ENCODE measurements at places on chromosomes 7 and 10.

DNA sequence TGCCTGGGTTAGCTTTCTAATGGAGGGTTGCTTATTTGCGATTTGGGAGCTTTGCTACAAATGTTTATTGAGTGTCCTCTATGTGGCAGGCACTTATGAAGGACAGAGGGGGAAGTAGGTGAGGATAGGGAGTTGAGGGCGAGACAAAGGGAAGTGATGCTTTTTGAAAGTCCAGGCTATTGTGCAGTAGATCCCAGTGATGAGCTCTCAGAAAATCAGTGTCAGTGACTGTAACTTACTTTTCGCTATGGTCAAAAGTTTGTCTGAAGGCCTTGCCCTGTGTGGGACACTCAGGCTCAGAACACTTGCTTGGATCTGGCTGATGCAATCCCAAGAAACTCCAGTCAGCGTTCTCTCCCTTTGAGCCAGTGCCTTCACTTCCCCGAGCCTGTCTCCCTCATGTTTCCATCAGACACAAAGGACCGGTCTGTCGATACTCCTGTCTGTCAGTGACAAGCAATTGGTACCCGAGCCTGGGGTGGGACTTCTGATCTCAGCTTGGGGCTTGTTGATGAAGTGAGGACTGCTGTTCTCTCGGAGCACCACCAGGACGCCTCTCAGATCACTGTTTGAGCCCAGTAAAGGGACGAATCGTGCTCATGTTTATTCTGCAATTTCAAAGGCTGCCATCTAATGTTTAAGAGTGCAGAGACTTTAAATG, 63.1 kb upstream of the SORCS3 start:
- no peak for DNase-seq

DNA sequence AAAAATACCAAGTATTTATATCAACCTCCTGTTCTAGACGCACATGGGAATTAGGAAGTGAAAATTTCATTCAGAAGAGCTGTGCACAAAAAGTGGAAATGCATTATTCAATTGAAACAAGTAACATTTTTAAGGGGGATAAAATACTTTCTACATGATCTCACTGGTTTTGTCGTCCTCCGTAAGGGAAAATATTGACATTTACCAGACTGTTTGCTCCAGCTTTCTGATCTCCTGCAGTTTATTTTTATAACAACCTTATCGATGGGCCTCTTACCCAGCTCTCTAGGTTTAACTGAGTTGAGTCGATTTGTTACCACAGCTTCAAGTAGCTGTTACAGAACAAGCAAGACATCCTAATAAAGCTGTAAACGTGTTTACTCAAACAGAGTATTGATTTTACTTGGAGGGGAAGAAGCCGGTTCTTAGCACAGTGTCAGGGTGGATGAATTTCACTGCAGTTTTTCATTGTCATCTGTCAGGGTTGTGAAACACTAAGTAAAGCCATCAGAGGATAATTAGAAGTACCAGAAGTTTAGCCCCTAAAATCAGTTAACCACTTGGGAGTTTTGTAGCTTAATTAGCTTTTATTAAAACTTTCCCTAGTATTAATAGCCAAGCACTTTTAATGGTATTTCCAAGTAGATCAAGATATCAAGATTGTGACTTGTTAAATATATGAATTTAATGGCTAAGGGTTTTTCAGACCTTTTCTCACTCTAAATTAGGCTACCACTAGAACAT, 142.6 kb upstream of the KAT6B start:
- no peak for DNase-seq

DNA sequence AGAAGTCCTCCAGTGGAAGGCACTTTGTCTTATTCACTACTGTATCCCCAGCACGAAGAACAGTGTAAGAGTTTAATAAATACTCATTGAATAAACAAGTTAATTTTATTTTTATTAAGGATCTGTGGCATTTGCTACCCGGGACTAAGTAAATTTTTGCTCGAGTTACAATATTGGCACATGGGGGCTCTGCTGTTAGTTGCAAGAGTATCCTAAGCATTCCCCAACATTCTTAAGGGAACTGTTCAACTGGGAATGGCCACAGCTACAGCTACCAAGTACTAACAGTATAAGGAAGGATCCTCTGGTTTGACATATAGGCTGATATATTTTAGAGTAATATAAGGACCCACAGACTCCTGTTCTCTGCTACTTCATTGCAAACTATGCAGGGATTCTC, 8.7 kb upstream of the LRRTM3 start:
- no peak for DNase-seq

DNA sequence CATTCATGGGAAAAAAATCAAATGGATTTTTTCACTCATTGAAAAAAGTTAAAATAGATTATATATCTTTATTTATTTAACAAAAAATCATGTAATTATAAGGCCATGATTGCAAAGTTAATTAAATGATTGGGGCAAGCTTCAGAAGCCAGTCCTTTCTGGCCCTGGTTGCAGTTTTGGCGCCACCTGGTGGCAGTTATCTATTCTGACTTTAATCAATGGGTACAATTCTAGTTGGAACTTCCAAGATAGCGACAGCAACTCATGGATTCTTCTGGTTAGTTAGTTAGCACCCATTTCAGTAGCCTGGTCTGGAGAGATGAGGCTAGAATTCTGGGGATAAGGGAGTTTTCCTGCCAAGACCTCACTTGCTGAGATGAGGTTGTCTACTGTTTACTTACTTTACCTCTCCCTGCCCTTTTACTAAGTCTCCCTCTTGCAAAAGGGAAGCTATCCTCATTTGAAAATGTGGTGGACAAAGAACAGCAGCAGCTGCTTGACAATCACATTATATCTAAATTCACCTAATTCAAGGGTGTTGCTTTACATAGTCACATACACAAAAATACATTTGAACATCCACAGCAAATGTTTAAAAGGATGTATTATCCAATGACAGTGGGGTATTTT, 42.3 kb downstream of the NOC3L start:
- DNase-seq, result no peak

DNA sequence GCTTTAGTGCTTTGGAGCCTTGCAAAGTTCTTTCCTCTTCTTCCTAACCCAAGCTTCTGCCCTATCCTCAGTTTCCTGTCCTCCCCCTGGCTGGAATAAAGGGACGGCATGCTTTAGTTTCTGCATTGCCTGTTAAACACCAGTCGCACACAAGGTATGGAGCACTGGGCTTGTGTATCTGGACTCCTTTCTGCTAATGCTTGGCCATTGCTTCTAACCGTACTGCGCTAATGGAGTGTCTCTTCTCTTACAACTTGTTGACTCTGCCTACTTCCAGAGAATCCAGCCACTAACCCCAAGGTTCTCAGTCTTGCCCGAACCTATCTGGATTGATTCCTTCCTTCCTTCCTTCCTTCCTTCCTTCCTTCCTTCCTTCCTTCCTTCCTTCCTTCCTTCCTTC, 120.6 kb downstream of the REEP3 start:
- no peak for DNase-seq

DNA sequence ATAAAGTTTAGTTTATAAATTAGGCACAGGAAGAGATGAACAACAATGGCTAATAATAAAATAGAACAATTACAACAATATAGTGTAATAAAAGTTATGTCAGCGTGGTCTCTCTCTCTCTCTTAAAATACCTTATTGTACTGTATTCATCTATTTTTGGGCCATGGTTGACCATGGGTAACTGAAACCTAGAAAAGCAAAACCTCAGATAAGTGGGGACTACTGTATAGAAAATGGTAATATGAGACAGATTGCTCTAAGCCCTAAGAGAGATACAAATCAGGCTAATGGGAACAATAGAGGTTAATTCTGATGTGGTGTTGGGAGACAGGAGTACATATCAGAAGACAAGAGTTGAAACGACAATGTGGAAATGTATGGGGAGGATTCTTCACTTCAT, 86.2 kb downstream of the ZNF365 start:
- DNase-seq, result no peak

DNA sequence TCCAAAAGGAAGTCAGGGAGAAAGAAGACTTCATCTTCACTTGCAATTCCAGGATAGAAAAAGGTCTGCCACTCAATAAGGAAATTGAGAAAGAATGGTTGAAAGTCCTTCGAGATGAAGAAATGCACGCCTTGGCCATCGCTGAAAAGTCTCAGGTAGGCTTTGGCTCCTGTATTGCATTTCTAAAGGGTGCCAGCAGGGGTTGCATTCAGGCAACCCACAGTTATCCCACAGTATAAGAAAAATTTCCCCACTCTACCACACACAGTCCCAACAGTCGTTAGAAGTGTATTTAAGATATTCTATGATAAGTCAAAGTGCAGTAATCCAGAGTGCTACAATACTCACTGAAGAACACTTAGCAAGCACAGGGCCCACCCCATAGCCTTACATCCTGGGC, 93.4 kb upstream of the FGL2 start:
- no peak for DNase-seq

DNA sequence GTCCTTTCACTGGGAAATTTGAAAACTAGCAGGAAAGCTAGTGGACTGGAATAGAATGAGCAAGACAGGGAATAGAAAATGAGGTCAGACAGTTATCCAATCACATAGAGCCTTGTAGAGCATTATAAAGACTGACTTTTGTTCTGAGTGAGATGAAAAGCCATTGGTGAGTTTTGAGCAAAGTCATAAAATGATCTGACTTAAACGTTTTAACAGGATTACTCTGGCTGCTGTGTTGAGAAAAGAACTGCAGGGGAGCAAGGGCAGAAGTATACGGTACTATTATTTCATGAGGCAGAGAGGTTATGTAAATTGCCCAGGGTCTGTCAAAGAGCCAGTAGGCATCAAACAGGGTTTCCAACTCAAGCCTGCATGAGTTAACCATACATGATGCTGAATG, 393.4 kb downstream of the TFEC start:
- no peak for DNase-seq

GRCh38 chr10:125547010-125547650, 135.8 kb downstream of the TEX36 start:
- DNase-seq, result no peak
